ENCODE measurements at places on chromosomes 5 and 9.

DNA sequence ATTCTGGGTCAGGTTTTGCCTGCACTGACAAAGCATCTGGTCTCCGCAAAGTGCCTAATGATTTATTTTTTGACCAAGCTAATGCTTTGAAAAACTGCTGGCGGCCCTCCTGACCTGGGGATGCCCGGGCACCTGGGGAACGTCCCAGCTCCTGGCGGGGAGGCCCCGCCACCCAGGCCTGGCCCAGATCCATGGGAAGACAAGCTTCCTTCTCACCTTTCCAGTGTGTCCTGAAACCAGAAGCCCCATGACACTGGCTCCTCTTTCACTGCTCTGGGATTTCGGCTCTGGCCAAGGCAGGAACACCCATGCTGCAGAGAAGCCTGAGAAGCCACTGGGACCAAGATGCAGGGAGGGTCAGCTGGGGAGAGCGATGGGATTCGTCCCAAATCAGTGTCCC is 144.1 kb downstream of the SEC61B start:
- DNase-seq, result no peak

DNA sequence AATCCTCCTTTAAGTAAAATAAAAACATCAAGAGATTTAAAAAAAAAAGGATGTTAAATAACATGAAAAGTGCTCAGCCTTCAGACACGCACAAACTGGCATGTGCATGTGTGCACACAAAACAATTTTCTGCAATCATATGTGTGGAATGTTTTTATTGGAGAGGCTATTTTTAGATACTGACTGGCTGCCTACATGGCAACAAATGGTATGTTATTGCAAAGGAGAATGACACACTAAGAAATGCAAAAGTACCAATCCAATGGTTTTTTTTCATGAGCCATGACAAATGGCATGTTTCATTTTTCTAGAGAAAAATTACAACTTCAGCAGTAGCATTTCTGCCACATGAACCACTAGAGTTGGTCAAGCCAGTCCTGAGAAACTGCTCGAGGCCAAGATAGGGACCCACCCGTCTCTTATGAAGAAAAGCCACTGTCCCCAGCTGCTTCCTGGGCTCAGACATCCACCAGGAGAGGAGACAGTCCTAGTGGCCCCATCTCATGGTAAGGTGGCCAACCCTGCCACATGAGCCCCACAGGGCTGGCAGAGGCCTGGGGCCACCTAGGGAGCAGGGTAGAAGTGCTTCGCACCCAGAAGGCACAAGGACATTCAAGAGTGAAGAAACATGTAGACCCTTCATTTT is 116.4 kb downstream of the MYO10 start:
- DNase-seq, result no peak

DNA sequence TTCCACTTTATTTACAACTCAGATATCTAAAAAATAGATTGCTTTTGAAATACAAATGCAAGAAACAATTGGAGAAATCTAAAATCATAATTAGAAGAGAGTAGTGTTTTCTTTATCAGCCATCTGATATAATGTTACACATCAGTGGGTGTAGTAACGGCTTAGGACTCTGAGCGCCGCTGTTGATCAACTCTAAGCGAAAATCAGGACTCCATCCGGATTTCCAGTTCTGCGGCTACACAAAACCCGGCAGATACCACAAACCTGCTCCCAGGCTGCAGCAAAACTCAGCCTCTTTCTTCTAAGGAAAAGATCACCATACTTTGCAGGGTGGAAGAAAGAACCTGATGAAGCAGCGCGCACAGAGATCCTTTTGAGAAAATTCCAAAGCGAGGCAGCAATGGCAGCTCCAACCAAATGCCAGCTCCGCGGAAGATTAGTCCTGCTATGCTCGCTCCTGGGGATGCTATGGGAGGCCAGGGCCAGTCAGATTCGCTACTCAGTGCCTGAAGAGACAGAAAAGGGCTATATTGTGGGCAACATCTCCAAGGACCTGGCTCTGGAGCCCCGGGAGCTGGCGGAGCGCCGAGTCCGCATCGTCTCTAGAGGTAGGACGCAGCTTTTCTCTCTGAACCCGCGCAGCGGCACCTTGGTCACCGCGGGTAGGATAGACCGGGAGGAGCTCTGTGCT is at the start of gene PCDHGA9:
Gene PCDHGA9 (plus strand): TSS at position 226 of the 691 bp plus-strand sequence. CDS start 175 bp downstream, at position 401.
- no peak for DNase-seq

DNA sequence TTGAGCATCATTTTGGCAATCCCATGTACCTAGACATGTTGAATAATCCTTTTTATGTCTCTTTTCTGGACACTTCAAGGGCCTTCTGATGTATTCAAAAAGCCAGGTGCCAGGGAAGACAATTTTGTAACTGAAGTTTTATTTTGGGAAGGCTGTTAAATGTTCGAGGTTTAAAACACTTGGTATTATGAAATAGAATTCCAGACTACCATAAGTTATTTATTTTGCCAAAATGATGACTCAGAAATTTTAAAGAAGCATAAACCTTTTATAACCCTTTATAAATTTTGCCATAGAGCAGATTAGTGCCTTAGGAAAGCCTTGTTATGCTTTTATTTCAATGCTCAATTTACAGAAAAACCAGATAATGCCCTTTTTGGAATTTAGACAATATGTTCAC is 30.3 kb upstream of the UHRF2 start:
- DNase-seq, result no peak

- DNase-seq, result no peak
Observed at GRCh38 chr5:178533136-178533535, 57.1 kb downstream of the COL23A1 start.

GRCh38 chr5:72497823-72498222 is 9.4 kb downstream of the ZNF366 start:
- no peak for DNase-seq

DNA sequence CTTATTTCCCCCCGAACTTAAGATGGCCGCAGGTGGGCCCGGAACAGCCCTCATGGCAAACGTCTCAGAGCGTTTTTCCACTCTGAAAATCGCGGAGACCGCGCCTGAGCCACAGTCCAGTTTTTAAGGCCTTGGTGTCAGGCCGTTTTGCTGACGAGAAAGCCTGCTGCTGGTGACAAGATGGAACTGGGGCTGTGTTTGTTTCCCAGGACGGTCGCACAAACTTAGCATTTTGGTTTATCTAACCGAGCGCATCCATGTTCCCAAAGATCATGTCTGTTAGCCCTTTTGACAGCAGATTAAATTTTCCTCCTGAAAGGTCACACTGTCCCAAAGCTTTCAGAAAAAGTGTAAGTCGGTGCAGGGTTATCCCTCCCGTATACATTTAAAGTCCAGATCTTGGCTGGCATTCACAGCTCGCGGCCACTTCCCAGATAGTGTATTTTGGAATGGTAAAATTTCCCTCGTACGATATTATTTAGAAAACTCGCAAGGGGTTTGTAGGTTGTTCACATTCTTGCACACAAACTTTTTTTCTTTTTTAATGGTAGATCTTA is 812 bp downstream of the SREK1 start:
- no peak for DNase-seq

DNA sequence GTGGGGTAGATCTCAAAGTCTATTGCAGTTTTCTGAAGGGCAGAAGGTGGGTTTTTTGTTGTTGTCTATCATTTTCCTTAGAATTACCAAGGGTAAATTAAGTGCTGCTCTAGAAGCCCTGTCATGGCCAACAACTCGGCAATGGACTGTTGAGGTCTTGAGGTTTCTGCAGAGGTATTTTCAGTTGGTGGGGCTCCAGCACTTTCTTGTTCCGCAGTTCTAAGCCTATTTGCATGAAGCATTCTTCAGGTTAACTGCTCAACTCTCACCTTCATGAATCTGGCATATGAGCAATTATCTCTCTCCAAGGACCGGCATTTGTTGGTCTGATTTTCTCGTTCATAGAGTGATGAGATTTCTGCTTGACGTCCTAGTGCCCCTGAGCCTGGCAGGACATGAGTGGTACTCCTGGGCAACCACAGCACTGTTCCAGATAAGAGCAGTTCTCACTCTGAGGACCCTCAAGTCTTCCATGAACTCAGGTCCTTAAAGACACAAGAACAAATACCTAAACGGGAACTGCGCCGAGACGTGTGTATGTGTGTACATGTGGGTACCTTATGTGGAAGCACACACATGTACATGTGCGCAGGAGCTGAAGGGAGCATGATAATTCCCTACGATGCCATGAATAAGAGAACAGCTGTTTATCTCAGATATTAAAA is 544.5 kb downstream of the CSNK1G3 start:
- DNase-seq, result no peak

- no peak for DNase-seq
Observed at GRCh38 chr5:151551985-151552384, 39.1 kb downstream of the FAT2 start.

DNA sequence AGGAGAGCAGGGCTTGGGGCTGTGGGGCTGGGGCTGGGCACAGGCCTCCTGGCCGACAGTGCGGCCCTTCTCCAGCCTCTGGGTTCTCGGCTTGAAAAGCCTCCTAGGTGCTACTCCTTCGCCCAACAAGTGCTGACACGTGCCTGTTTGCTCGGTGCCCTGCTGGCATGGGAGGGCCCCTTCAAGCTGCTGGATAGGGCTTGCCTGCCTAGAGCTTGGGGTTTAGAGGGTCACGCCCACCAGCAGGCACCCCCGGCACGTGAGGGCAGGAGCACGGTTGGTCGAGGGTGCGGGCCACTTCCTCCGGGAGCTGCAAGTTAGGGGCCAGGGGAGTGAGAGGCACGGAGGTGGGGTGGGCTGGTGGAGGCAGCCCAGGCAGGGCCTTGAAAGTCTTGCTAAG is 106.2 kb downstream of the RXRA start:
- DNase-seq, result no peak

DNA sequence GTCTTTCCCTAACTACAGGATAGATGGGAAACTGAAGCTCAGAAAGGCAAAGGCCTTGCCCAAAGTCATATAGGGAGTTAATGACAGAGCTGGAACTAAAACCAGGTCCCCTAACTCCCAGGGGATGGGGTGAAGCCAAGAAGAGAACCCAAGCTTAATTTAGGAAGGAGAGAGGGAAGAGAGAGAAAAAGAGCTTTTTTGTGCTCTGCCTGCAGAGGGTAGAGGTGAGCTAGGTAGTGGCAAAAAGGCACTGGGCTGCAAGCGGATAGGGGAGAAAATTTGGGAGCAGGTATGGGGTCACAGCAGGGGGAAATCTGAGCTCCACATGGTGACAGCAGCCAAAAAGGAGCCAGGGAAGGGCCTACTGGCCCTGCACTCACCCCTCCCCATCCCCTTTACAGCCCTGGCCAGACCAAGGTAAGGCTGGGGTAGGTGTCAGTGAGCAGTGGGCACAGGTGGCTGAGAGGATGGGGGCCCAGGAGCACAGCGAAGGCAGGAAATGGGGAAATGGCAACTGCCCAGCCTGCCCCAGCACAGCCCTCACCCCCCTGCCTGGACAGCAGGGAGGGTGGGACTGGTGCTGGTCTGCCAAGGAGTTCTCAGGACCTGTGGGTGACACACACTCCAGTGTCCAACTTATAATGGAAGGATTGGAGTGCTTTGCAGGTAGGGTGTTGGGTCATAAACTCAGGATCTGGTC is 3.3 kb downstream of the ENHO start:
- no peak for DNase-seq

DNA sequence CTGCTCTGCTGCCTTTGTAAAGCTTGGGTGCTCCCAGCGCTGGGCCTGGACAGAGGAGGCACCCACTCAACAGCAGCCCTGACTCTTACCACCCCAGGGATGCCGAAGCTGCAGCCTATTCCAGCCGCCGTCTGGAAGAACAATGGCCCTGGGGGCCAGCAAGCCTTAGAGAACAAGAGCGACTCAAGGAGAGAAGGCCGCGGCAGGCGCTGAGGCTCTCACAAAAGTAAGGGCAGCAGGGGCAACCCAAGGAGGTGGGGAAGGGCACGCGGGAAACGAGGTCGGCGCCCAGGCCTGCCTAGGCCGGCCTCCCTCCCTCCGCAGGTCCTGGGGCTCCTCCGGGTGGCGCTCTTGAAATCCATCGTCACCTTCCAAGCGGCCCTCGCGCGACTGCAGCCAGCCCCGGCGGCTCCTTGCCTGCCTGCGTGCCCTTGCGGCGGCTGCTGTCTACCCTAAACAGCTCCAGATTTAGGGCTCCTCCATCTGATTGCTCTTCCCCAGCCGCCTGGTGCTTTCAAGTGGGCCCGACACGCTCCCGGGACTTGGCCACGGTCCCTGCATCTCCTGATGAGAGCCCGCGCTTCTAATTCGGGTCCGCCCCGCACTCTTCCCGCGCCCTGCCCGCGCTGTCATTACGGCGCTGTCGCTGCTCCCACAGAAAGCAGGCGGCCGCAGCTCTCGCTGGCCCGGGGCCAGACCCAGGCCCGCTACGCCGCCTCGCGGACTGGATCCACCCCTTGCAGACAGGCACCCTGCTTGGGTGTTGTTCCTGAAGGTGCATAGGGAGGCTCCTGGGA is 213.3 kb downstream of the SEMA6A start:
- DNase-seq, result no peak

GRCh38 chr9:29769019-29769418 is 2195.7 kb upstream of the C9orf72 start:
- no peak for DNase-seq

GRCh38 chr5:99814321-99815063 is 720.7 kb upstream of the FAM174A start:
- no peak for DNase-seq

- no peak for DNase-seq
Observed at GRCh38 chr5:170280011-170280493, 17.5 kb downstream of the LCP2 start.

DNA sequence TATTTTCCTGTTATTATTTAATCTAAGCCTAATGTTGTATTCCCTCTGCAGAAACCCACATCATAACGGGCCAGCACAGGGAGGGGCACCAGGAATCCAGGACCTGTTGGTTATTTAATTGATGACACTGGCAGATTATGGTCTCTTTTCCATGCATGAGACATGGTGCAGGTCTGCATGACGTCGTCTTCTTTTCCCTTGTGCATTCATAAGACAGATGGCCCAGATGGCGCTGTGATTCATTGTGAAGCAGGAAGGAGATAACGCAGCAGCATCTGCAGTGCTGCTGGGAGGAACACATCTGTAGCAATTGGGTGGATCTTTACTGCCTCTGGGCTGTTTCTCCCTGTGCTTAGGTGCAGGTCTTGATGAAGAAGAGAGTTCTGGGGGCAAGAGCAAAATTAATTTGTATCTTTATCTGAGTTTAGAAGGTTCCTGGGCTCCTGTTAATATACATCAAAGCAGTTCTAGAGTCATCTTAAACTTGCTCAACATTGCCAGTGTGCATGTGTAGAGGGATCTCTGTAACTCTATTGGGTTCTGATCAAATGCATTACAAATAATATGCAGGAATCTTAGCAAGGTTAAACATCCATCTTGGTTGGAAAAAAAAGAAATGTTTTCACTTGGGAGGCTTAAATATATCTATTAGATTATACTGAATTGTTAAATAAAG is 176.1 kb downstream of the PCSK1 start:
- DNase-seq, result peak; percentile 8

GRCh38 chr5:130068988-130069387 is 164.7 kb downstream of the CHSY3 start:
- no peak for DNase-seq

GRCh38 chr5:54533541-54534190 is 16.1 kb downstream of the SNX18 start:
- no peak for DNase-seq

DNA sequence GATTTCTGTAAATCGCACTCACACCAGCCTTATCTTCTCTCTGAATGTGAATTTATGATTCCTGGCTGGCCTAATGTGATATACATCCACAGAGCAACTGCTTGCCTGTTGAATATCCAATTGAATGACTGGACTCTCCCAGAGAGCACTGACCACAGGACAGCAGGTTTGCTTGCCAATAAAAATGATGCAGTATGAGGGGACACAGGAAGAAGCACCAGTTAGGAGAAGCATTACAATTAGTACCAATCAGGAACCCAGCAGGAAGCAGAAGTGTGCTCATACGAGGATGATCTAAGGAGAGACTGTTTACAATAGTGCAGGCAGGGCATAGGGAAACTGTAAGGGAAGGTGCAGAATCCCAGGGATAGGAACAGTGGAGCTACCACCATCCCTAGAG is 127.2 kb upstream of the ZNF366 start:
- DNase-seq, result no peak
